ENCODE measurements at places on chromosomes 11 and 22.
A peak's percentile ranks its signal among the peaks of the same experiment; 100 is the strongest.

DNA sequence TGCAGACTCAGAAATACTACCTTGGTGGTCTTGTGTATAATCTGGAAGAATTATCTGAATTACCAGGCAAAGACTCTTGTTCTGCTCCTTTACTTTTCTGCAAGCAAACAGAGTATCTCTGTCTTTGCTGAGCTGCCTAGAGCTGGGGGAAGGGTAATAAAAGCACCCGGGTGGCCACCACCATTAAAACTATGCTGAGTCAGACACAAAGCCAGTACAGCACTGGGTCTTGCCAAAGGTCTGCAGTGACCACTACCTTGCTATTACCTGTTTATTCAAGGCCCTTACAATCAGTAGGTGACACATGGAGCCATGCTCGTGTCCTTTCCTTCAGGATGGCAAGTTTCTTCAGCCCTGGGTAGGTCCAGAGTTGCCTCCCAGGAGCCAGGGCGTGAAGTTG, 420.6 kb upstream of the CNTN5 start:
- DNase-seq: no peak

- DNase-seq: peak; percentile 56
Observed at GRCh38 chr22:29150701-29151100, 55.0 kb upstream of the EMID1 start.

DNA sequence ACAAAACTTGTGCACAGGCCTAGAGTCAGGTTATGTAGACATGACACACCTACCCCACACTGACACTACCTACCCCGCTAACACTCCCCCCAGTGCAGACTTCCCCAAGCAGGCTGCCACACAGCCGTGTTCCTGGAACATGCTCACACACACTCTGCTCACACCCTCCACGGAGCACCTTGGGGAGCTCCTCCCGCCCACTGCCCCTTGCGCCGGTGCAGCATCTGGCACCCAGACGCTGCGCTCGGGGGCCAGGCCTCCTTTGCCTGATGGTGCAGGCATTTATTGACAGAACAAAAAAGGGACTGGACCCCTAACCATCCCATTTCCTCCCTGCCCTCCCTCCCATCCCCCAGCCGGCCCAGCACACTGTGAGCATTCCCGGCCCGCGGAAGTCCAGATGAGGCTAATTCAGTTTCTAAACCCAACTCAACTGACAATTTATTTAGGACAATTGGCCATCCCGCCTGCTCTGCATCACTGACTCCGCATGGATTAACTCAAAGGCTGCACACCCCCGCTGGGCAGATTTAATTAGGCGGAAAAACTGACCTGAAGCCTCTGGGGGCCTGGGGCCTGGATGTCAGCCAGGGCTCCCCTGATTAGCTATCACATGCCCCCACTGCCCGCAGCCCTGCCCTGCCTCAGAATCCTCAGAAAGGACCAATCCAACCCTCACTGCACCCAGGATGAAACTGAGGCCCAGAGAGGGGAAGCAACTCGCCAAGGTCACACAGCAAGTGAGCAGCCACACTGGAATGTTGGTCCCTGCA, 30.1 kb downstream of the KCNC1 start:
- DNase-seq: peak; percentile 69

DNA sequence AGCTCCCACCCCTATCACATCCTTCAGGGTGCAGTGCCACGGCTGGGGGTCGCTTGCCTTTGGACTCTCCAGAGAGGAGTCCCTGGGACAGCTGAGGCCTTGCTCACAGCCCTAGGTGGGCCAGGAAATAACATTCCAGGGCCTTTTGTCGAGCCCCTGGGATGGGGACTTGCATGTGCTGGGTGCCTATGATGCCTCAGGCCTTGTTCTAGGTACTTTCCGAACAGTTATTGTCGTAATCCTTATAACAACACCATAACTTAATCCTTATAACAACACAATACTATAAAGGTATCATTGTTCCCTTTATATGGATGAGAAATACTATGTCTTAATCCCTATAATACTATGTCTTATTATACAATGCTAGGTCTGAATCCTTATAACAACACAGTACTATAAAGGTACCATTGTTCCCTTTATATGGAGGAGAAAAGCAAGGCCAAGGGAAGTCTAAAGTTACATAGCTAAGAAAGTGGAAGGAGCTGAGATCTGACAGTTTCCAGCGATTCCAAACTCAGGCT, 236.5 kb downstream of the ST3GAL4 start:
- no peak for DNase-seq

DNA sequence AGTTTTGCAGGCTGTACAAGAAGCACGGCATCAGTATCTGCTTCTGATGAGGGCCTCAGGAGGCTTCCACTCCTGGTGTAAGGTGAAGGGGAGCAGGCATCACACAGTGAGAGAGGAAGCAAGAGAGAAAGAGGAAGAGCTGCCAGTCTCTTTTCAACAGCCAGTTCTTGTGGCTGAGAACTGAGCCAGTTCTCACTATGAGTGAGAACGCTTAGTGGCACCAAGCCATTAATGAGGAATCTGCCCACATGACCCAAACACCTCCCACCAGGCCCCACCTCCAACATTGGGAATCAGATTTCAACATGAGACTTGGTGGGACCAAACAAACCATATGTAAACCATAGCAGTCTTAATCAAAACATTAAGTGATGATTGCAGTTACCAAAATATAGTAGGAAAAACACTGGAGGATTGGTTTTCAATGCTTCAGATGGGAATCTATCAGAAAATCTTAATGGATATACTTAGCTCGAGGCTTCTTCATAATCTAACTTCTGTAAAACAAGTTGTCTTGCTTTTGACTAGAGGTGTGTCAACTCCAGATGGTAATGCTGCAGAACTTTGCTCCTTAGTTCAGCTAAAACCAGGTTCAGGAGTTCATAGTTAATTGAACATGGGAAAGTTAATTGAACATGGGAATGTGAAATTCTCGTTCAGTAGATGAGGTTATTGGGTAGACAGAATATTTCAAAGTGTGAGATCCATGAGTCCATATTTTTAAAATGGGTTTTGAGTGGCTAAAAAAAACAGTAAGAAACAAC, 12.2 kb downstream of the FAR1 start:
- DNase-seq: no peak

DNA sequence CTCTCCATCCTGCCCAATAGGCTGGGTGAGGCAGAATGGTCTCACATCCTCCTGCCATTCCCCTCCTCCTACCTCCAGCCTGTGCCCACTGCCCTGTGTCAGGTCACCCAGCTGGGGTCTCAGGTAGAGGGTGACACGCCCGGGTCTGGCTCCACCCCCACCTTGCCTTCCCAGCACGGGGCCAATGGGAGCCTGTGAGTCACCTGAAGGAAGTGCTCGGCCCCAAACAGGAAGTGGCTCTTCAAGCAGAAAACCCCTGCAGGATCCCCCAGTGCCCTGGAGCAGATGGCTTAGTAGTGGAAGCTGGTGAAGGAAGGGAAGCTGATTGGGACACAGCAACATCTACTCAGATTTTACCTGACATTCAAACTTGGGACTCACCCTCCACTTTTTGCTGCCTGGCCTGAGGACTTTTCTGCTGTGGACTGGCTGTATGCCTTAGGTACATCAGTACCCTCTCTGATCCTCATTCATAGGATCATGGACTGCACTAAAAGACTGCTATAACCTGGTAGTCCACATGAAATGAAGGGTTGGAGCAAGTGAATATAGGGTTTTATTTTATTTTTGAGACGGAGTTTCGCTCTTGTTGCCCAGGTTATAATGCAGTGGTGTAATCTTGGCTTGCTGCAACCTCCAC, 33.4 kb downstream of the GDPD5 start:
- DNase-seq: no peak

- DNase-seq: no peak
Observed at GRCh38 chr11:128349650-128350299, 237.6 kb downstream of the ETS1 start.

DNA sequence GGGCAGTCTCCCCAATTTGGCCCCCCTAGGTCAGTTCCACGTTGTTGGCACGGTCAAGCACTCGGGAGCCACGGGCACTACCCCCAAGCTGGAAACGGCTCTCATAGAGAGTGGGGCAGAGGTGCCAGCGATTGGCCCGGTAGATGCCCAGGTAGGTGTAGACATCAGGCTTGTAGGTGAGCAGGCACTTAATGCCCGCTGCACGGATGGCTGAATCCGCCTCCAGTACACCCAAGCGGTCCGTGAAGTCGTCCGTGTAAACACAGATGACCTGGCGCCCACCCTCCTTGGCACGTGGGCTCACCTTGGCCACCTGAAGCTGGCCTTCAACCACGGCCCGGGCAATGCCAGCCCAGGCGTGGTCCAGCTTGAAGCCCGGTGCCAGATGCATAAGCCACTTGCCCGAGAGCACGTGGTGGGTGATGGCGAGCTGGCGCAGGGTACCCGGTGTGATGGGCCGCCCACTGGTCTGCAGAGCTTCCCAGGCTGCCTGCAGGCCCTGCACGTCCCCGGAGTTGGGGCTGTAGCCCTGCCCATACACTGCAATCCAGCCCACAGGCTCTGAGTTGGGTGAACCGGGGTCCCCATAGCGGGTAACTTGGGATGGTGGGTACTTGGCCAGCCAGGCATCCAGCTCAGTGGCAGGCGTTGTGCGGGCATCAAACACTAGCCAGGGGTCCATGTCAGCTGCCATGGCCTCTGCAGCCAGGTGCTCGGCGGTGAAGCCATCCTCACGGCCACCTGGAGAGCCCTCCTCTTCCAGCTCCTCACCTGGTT, 1.2 kb downstream of the C11orf68 start:
- DNase-seq: no peak

GRCh38 chr11:130771708-130772107, 144.6 kb downstream of the SNX19 start:
- DNase-seq: no peak

DNA sequence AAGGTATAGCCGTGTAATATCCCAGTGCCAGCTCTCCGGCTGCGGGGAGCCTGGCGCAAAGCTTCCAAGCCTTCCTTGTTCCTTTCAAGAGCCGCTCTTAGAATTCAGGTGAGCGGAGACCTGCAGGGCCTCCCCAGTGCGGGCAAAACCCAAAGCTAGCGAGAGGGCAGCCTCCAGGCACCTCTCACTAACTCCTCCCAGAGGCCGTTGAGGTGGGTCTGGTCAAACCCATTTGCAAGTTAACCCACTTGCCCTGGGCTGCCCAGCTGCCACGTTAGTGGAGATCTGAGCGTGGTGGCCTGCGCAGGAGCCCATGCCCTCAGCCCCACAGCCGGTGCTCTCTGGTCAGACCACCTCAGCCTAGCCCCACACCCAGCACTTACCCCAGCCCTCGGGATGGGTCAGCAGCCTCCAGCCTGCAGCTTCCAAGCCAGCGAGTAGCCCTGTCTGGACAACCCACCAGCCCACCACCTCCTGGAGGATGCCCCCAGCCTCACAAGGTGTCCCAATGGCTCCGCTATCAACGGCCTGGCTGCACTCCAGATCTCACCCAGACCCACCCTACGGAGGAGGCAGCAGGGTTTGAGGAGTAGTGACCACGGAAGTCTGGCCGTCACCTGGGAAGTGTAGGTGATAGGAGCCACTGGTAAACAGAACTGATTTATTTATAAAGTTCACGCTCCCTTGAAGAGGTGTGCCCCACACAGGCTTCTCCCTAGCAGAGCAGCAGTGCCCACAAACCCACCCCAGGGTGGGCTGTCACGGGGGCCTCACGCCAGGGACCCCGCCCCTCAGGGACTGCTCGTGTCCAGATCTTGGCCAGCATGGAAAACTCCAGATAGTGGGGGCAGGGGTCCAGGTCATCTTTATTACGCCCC, 2.3 kb downstream of the ASCL2 start:
- DNase-seq: no peak

DNA sequence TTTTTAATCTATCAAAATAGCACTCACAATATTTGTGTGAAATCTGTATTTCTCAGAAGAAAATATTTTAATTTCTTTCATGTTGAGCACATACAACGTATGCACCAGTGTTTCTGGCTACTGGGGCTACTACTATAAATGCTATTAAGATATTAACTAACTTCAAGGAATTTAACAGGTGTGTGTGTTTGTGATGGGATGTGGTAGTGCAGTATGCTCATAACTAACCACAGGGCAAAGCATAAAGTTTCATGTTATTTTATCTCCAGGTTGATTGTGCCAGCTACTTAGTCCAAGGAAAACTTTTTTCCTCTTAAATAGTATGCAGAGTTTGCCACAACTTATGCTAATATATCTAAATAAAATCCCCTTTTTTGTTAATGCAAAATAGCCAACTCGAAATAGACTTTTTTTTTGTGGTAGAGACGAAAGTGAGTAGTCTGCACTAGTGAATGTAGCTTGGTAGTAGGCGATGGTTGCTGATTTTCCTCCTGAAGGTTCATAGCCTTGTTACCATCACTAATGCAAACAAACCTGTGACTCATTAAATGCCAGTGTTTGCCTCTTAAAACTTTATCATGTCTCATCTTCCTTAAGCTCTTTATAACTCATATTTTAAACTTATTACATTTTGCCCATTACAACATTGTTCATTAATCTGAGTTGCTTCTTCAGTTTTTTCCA, 565.5 kb upstream of the ANO3 start:
- DNase-seq: no peak

GRCh38 chr11:119306373-119306890, 10.5 kb downstream of the MCAM start:
- no peak for DNase-seq

- no peak for DNase-seq
Observed at GRCh38 chr22:42967933-42968332, 47.0 kb downstream of the PACSIN2 start.

GRCh38 chr11:78277314-78277994, 88.7 kb downstream of the USP35 start:
- DNase-seq: no peak

DNA sequence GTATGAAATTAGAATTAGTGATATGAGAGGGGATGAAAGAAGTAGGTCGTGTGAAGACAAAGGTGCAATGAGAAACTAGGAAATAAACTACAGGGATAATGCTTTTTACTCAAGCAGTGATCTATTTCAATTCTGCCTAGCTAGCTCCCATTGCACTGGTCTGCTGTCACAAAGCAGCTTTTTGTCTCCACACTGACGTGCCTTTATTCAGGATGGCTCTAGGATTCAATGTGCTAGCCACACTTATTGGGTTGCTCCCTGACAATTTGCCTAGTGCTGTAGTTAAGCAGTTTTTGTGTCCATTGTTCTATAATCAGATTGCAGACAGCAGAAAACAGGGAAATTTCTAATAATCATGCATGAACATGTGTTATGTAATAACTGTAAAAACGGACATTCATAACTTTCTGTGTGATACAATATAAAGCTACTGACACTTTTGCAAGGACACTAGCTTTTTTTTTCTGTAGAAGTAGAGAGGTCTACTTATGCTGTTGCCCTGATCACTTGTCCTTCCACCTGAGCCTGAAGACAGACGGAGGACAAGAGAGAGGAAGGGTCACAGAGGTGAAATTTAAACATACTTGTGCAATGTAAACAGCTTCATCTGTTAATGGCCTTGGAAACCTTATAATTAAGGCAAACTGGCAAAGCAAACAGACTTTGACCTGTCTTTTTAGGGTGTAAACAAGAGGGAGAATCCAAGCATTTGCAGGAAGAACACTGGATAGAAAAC, 269.6 kb downstream of the LRRC4C start:
- DNase-seq: no peak

GRCh38 chr11:115226556-115226955, 277.7 kb downstream of the CADM1 start:
- DNase-seq: peak; percentile 66

- DNase-seq: no peak
Observed at GRCh38 chr22:31062566-31063230, 18.4 kb upstream of the SMTN start.

- no peak for DNase-seq
Observed at GRCh38 chr22:27110665-27111451, 453.5 kb downstream of the MIAT start.
